Right renal cortex interstitium (tissue), 3 donors: ENCODE measurements at places on chromosomes 1 and 21. TPM values are rescaled to one million over a fixed set of nuclear protein-coding genes. Genes with fewer than 3 reads are reported as not detected.

GRCh38 chr1:3504151-3504821, 49.8 kb downstream of the ARHGEF16 start:
- no peak for DNase-seq

DNA sequence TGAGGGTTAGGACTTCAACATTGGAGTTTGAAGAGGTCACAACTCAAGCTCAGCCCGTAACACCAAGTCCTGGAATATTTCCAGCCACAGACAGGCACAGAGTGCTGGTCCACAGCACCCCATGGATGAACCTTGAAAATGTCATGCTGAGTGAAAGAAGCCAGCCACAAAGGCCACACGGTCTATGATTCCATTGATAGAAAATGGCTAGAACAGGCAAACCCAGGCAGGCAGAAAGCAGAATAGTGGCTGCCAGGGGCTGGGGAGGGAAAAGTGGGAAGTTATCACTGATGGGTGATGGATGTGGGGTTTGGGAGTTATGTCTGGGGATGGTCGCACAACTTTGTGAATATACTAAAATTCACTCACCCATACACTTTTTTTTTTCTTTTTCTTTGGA, 21.3 kb downstream of the MX1 start:
- no peak for DNase-seq

DNA sequence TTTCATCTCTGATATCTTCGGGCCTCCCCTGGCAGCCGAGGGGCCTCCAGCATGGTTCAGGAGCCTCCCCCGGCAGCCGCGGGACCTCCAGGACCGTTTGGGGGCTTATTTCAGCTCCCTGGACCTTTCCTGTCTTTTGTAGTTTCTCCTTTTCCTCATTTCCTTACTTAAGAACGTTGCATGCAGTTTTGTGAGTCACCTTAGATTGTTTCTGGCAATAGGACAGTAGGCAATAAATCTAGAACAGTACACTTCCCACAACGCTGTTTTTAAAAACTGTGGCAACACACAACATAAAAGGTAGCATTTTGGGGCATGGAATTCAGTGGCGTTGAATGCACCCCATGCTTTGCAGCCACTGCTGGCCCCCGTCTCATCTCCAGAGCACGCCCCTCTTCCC, 24.4 kb downstream of the FAAP20 start:
- no peak for DNase-seq

GRCh38 chr1:241918879-241919278, 38.7 kb upstream of the BECN2 start:
- no peak for DNase-seq

CLEC20A gene
- 0.37 TPM for polyA plus RNA-seq

GRCh38 chr1:7068552-7068951, 283.3 kb downstream of the CAMTA1 start:
- DNase-seq, result no peak

DNA sequence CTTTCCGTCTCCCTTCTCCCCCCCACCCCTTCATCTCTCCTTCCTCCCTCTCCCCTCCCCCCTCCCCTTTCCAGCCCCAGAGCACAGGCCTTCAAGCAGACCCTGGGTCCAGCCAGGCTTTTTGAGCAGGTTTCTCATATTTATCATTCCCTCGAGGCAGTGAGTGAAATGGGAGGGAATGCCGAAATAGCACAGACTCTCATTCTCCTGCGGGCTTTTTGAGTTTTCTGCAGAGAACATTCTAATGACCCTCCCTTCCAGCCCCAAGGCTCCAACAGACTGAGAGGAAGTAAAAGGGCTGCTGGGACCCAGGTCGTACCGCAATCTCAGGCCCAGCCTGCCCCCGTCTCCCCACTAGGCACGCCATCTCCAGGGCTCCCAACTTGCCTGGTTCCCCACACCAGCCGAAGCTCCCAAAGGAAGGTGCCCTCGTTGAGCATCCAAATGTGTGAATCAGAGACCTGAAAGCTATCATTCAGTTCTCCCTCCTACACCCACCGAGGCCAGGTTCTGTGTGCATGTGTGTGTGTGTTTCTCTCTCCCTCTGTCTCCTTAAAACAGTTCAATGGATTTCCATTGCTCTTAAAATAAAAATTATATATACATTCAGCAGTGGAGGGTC, 22.3 kb downstream of the ACTA1 start:
- DNase-seq, result no peak

- peak; percentile 53 for DNase-seq
Observed at GRCh38 chr1:220808345-220809186, 21.9 kb downstream of the MTARC1 start.
